Stimulated activated CD4-positive, alpha-beta T cell treated with anti-CD3 and anti-CD28 coated beads, TNF-alpha, amount 100 ng/mL, for 4 hours (primary cell): ENCODE measurements at places on chromosomes 4 and X.

- no peak for DNase-seq
Measured at GRCh38 chr4:100898844-100899243, 381.0 kb upstream of the EMCN start.

DNA sequence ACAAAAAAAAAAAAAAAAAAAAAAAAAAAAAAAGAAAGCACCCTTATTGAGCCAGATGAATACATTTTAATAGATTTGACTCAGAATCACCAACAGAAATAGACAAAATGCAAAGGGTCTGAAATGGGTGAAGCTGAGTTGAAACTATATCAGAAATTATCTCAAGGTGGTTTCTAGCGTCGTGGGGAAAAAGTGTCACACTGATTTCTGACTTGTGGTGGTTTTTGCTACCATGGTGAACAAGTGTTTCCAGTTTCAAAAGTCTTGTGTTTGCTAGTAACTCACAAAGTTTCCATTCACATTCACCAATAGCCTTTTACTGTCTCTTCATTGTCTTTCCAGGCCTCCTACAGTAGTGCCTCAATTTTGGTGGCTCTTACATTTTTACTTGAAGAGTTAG, 135.5 kb downstream of the ARHGAP24 start:
- DNase-seq, result no peak

DNA sequence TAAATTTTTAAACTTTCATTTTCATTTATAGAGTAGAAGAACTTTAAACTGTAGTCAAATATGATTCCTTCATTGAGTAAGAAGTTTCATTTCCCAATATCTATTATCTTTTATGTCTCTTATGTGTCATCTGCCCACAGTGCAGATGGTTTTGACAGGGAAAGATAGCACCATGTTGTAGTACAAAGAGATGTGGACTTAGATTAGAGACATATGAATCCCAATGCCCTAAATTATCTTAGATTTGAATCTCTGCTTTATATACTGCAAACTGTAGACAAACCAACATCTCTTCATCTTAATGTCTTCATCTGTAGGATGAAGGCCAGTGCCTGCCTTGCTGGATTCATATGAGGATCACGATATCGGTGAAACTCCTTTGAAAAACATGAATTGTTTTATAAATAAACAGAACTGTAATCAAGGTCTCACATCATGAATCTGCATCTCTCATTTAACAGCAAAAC, 217.5 kb downstream of the BANK1 start:
- no peak for DNase-seq

GRCh38 chr4:124037236-124037635, 640.6 kb downstream of the SPRY1 start:
- DNase-seq, result no peak

- no peak for DNase-seq
Measured at GRCh38 chr4:94371290-94371689, 28.7 kb upstream of the HPGDS start.

DNA sequence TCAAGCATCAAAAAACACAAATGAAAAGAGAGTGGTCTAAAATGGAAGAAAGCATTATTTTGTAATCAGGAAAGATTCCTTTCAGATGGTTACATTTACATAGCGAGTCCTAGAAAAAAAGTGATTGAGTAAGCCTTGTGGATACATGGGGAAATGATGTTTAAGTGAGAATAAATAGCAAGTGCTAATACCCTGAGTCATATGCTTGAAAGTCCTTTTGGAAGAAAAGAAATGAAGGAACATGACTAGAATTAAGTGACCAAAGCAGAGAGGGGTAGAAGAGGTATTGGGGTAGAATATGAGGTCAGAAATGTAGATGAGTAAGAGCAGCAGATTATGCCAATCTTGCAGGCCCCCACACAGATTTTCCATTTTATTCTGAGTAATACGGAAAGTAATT, 814.8 kb upstream of the GRID2 start:
- DNase-seq, result no peak

- DNase-seq, result no peak
Measured at GRCh38 chr4:151184523-151185458, 85.4 kb downstream of the RPS3A start.

DNA sequence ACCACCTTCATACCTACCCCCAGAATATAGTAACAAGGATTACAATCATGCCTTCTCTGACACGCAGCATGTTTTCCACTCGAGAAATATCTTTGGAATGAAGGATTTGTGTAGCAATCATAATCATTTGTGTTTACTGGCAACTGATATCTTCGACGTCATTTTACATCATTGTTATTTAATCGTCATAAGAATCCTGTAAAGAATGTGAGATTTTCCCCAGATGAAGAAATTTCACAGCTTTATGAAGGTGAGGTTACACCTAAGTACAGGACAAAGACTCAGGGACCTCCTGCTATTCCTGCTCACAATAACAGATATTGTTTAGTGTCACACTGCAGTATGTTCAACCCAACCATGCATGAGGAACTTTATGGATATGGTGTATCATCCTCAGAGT, 198.2 kb upstream of the LDB2 start:
- DNase-seq, result no peak

DNA sequence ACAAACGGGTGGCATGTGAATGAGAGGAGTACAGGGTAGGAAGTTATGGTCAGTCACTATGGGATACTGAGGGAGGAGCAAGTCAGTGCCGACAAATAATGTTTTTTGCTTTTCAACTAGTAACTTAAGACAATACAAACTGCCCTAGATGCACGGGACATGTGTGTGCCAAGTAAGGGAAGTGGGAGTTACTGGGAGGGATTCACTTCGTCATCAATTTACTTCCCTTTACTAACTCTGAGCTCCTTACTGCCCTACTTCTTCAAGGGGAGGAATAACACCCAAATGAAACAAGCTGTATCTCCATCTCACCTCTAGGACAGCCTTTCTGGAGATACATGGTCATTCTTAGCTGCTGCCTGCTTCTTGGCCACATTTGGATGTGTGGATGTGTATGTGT, 97.7 kb downstream of the DGKK start:
- DNase-seq, result no peak

- no peak for DNase-seq
Measured at GRCh38 chr4:106587558-106587957, 219.0 kb upstream of the GIMD1 start.

DNA sequence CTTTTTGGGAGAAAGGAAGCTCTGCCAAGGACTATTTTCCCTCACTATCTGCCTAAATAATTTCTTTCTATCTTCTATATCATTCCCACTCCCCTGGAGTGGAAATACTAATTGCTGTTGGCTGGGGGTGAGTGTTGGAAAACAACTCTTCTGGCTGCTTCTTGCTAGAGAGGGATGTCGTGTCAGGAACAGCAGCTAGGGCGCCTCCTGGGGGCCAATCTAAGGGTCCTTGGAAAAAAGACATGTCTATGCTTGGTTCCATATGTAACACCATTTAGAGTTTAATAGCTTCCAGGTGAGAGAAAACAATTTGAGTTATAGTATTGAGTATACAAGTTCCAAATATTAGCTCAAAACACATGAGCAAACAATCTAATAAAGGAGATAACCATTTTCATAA, 111.3 kb downstream of the MAGEE1 start:
- no peak for DNase-seq

DNA sequence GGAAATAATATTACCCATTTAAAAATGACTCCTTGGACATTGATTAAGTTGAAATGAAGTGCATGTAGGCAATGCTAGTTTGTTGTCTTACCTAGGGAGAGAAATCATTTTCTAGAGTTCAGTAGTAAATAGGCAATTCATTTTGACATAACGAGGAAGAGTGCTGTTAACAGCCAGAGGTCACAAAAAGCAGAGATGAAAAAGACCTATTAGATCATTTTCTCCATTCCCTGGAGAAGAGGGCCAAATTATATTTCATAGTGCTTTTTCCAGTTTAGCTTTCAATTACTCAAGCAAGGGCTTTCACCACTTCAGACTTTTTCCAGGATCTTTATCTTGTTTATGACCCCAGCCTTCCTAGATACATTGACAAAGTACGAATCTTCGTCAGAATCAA, 374.3 kb upstream of the GALNT7 start:
- DNase-seq, result no peak

- no peak for DNase-seq
Measured at GRCh38 chrX:84153538-84153937, 34.5 kb downstream of the RPS6KA6 start.

GRCh38 chrX:64265265-64265664, 34.9 kb upstream of the ASB12 start:
- no peak for DNase-seq

- DNase-seq, result no peak
Measured at GRCh38 chr4:40197879-40198689, 1.3 kb downstream of the RHOH start.

DNA sequence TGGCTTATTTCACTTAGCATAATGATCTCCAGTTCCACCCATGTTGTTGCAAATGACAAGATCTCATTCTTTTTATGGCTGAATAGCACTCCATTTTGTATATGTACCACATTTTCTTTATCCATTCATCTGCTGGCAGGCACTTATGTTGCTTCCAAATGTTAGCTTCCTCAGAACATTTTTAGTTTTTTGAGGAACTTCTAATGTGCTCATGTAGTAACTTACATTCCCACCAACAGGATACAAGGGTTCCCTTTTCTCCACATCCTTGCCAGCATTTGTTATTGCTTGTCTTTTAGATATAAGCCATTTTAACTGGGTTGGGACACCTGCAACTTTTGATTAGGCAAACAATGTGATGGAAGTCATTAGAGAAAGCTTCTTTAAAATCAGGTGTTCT, 454.2 kb downstream of the NLGN4X start:
- no peak for DNase-seq

- DNase-seq, result no peak
Measured at GRCh38 chr4:110610940-110611831, 11.7 kb downstream of the PITX2 start.

- DNase-seq, result no peak
Measured at GRCh38 chr4:82744284-82744968, 54.2 kb downstream of the SCD5 start.

DNA sequence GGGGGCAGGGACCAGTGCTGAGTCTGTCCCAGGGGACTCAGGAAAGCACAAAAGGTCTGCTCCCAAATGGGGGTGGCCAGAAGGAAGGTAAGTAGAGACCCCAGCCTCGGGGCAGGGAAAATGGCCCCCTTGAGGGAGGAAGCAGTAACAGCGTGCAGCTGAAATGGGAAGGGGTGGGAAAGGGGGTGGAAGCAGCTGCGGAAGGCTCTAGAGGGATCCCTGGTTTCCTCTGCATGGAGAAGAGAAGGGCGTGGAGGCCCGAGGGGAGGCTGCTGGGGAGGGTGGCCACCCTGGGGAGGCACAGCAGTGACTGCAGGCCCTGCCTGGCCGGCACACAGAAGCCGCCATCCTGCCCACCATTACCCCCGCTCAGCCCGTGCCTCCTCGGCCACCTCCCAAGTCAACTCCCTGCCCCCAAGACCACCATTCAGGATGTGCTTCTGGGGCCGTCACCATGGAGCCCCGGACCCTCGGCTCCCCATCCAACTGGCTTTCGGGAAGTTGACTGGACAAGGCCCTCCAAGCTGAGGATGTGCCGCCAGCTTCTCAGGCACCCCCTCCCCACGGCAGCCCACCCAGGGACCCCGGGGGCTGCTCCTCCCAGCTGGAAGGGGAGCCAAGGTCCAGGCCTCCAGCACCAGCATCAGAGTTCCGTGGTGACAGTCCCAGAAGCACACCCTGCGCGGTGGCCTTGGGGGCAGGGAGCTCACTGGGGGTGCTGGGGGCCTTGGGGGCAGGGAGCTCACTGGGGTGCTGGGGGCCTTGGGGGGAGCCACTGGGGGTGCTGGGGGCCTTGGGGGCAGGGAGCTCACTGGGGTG, 23.6 kb downstream of the CFAP99 start:
- DNase-seq, result no peak

DNA sequence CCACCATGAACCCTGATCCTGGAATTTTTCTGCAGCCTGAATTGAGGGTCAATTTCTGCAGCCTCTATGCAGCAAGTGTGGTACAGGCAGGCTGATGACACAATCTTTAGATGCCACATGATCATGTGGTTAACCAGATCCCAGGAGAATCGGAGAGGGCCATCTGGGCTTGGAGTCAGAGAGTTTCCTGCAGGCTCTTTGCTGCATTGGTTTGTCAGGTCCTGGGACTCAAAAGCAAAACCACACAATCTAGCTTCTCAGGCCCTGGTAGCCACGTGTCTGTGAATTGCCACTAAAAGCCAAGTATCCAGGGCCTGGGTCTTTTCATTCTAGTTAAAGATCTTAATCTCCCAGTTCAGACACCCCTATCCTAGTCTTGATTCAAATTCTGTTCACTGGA, 464.5 kb downstream of the BCOR start:
- DNase-seq, result no peak

- no peak for DNase-seq
Measured at GRCh38 chr4:101322743-101323142, 24.6 kb downstream of the PPP3CA start.

DNA sequence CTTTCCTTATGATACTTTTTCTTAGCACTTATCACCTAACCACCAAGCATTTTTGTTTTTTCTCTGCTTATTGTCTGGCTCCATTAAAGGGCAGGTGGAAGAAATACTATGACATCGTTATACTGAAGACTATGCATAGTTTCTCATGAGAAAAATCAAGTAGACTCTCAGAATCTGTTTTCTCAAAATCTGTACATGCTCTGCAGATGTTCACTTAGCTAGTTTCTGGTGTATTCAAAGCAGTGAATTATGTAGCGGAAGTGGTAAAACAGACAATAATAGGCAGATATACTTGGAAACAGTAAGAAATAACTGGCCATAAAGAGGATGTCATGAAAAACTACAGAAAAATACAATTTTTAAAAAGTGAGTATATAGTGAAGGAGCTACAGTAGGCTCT, 146.0 kb downstream of the STIM2 start:
- DNase-seq, result no peak

GRCh38 chr4:40648131-40648530, 18.5 kb upstream of the RBM47 start:
- no peak for DNase-seq
